NCI-H1694 treated with DMSO at 0.1 percent for 48 hours (cell line): ENCODE measurements at places on chromosomes 12 and 14.
A peak's percentile ranks its signal among the peaks of the same experiment; 100 is the strongest.

- DNase-seq, result no peak
Observed at GRCh38 chr12:82793751-82794281, 107.1 kb downstream of the TMTC2 start.

DNA sequence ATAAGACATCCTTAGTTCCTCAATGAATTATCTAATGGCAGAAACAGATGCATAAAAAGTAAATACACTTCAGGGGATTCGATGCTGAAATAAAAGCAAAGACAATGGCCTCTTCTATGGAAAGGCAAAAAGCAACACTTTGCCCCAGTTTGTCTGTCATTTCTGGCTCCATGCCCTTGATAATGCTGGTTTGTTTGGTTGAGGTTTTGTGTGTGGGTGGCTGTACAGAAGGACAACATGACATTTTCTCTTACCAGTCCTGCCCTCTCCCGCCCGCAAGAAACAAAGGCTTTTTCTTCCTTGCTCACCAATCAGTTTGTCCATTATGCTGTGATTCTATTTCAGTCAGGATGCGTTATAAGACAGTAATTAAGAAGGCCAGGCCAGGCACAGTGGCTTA is 18.1 kb upstream of the WDR89 start:
- DNase-seq, result no peak

DNA sequence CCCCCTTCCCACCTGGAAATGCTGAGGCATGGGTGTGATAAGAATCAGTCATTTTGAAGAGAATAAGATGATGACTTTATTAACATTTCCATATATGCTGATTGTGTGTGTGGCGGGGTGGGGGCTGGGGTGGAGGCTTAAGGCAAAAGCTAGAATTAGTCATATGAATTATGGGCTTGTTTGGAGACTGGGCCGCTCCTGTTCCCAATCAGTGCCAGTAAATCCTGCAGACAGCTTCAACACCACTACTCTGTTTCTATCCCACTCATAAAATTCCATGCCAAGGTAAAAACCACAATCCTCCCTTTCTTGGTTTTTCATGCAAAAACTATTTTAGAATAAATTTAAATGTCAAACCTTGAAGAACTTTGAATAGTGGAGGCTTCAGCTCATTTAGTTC is 29.9 kb upstream of the SLC38A2 start:
- no peak for DNase-seq

GRCh38 chr14:85572845-85573244 is 42.9 kb downstream of the FLRT2 start:
- no peak for DNase-seq

DNA sequence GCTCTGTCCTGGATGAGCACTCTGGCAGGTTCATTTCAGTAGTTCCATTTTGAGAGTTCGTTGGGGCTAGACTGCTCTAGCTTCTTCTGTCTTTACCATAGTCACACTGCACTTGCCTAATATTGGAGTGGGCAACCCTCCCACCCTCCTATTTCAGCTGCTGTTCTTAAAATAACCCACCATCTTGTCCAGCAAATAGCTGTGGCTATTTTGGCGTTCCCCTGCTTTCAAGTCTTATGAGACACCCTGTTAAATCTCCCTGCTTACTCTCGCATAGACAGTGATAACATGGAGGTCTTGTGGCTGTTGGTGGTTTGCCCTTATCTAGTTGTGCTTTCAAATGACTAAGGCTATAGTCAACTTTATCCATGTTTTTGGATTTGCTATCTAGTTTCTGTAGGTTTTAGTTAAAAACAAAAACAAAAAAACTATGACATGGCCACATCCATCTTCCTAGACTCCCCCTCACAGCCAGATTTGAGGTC is 65.5 kb downstream of the LRP6 start:
- DNase-seq, result no peak

- DNase-seq, result peak; percentile 11
Observed at GRCh38 chr12:88092771-88093170, 49.1 kb downstream of the CEP290 start.

DNA sequence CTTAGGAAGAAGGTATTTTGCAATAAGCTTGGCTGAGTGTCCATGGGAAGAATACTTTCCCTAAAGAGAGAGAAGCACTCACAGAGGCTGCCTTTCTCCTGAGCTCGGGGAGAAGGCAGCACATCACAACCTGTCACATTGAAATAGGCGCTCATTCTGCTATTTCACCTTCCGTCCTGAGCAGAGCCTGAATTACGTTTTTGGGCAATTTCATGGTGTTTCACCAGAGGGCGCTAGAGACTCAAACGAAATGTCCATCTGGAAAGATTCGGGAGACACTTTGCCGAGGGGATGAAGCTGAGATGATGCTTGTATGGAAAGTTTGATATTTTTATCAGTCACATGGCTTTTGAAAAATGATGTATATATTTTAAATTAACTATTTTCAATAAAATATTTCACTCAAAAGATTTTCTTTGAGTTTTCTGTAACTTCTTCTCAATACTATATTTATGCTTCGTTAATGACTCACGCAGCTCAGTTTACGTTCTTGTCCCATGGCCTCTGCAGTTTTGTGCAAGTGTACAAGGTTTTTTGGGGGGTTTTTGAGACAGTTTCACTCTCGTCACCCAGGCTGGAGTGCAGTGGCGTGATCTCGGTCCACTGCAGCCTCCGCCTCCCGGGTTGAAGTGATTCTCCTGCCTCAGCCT is 17.4 kb upstream of the B4GALNT3 start:
- peak; percentile 67 for DNase-seq

DNA sequence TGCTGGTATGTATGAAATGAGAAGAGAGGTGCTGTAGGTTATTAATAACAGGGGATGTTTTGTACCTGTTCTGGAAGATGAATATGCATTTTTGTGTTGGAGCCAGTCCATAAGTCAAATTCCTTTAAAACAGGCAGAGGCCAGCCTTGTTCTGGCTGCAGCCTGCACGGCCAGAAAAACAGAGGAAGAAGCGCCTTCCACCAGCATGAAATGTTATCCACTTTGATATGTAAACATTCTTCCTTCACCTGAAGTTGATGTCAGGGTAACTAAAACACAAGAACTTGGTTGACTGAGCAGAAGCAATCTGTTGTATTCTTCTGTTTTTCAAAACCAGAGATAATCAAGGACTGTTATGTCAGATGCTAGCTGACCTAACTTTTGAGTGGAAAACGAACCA is 237.9 kb upstream of the PLEKHG7 start:
- DNase-seq, result no peak

DNA sequence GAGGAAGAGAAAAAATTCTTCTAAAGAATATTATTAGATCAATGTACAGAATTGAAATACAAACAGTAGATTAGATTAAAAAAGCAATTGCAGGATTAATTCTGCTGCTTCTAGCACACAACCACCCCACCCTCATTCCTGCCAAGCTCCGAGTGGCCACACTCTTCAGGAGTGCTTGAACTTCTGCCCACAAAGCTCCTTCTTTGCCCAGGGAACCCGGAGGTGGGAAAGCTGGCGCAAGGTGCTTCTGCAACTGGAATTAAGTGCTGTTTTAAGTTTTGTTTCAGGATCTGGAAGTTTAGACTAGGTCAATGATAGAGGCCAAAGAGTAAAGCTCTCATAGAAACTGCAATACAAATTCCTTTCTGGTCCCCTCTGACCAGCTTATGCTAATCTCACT is 94.1 kb upstream of the BMP4 start:
- DNase-seq, result no peak

- DNase-seq, result no peak
Observed at GRCh38 chr12:50317203-50317602, 33.9 kb upstream of the LIMA1 start.

GRCh38 chr14:52602131-52602530 is 49.5 kb downstream of the GPR137C start:
- DNase-seq, result no peak

GRCh38 chr14:70139384-70139783 is 49.4 kb downstream of the SLC8A3 start:
- no peak for DNase-seq

- no peak for DNase-seq
Observed at GRCh38 chr12:5620896-5621295, 189.0 kb downstream of the NTF3 start.

GRCh38 chr12:1473418-1473817 is 121.0 kb downstream of the FBXL14 start:
- no peak for DNase-seq

GRCh38 chr14:31283153-31283552 is 75.6 kb upstream of the HECTD1 start:
- no peak for DNase-seq

DNA sequence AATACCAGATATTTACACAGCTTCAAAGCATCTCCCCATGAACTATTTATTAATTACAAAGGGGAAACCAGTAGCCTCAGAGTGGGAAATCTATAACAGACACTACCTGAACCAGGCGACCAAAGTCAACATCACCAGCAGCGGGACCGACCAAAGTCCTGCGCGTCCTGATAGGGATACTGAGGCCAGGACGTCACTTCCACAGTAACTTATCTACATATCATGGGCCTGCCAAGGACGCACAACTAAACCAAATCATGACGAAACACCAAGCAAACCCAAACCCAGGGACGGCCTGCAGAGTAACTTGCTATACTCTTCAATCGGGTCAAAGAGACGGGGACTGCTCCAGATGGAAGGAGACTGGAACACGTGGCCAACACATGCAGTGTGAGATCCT is 26.0 kb upstream of the RIMBP2 start:
- no peak for DNase-seq

- DNase-seq, result no peak
Observed at GRCh38 chr12:47823422-47824086, 3.9 kb upstream of the HDAC7 start.

DNA sequence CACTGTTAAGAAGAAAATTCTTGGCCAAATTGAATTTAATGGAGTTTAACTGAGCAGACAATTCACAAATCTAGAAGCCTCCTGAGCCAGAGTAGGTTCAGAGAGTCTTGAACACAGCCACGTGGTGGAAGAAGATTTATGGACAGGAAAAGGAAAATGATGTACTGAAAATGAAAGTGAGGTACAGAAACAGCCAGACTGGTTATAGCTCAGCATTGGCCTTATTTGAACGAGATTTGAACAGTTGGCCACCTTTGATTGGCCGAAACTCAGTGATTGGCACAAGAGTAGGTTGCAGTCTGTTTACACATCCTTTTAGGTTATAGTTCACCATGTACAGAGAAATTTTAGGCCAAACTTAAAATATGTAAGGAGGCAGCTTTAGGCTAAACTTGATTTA is 9.9 kb downstream of the OAS2 start:
- no peak for DNase-seq

- no peak for DNase-seq
Observed at GRCh38 chr12:28237423-28237822, 47.2 kb downstream of the CCDC91 start.

GRCh38 chr12:88111074-88111652 is 30.7 kb downstream of the CEP290 start:
- peak; percentile 48 for DNase-seq

DNA sequence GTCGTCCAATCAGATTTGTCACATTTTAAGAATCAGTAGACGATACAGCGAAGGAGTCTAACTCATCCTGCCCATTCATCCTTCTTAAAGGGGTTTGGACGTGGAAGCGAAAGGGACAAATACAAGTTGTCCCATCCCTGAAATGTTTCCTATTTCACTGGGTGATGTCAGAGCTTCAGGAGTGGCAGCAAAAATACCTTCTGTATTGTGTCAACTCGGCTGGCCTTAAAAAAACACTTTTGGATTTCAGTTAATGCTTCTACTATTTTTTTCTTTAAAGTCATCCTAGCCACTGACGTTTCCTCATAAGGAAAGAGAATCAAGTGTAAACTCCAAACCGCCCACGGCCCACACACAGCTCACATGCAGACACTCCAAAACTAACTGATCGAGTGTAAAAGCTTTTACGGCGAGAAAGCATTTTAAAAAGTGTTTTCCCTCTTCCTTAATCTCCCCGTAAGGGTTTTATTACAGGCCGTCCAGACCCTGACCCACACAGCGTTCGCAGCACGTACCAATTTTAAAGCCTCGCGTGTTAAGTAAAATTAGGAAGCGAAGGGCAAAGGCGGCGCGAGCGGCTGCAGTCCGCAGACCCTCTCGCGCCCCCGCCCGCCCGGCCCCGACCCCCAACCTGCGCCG is 593 bp downstream of the CFL2 start:
- DNase-seq, result peak; percentile 64

- no peak for DNase-seq
Observed at GRCh38 chr12:47149146-47149545, 69.4 kb upstream of the AMIGO2 start.

DNA sequence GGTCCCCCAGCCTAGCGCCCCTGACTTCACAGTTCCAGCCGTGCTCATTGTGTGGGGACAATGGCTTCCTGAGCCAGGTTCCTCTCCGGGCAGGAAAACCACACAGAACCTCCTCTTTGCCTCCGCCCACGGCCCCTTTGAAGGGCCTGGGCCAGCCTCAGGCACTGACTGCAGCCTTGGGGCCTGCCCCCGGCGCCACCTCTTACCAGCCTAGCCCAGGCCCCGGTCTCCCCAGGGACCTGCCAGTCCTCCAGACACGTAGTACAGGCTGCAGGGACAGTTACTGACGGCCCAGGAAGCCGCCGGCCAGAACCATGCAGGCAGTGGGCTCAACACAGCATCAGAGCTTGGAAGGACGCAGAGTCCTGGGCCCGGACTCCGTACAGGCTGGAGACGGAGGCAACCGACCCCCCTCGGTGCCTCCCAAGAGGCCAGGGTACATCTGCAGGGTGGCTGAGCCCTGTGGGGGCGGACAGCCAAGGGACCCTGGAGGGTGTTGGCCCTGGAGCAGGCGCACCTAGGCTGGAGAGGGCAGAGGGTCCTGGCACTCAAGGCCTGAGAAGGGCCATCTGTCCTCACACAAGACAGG is 20.9 kb upstream of the NUDT14 start:
- DNase-seq, result no peak

- DNase-seq, result no peak
Observed at GRCh38 chr14:23021889-23022442, 12.0 kb upstream of the C14orf93 start.

DNA sequence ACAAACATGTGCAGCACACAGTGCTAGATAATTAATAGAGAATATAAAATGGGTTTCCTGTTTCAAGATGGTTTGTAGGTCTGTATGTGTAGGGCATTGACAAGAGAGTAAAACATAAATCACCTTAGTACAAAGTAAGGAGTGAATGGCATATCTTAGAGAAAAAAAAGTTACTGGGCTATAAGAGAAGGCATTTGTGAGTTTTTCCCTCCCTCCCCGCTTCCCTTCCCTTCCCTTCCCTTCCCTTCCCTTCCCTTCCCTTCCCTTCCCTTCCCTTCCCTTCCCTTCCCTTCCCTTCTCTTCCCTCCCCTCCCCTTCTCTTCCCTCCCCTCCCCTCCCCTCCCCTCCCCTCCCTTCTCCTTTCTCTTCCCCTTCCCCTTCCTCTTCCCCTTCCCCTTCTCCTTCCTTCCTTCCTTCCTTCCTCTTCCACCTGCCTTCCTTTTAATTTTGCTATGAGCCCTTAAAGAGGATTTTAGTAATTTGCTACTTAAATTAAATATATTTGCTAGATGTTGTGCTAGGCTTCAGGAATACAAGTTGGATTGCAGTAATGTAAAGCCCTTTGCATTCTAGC is 57.1 kb downstream of the LRRK2 start:
- DNase-seq, result no peak

- DNase-seq, result no peak
Observed at GRCh38 chr12:29521951-29522350, 24.5 kb upstream of the OVCH1 start.

- DNase-seq, result peak; percentile 94
Observed at GRCh38 chr12:16515666-16516065, 90.3 kb downstream of the LMO3 start.

- DNase-seq, result no peak
Observed at GRCh38 chr12:3947781-3948180, 74.6 kb upstream of the PARP11 start.
